ENCODE measurements at places on chromosomes 13 and 19.
A peak's percentile ranks its signal among the peaks of the same experiment; 100 is the strongest.

GRCh38 chr13:92224052-92224821 lies 825.8 kb downstream of the GPC5 start:
- DNase-seq = no peak

- no peak for DNase-seq
Observed at GRCh38 chr13:50682002-50682401, 161.5 kb downstream of the DLEU7 start.

- no peak for DNase-seq
Observed at GRCh38 chr13:44417446-44417845, 43.8 kb downstream of the SERP2 start.

DNA sequence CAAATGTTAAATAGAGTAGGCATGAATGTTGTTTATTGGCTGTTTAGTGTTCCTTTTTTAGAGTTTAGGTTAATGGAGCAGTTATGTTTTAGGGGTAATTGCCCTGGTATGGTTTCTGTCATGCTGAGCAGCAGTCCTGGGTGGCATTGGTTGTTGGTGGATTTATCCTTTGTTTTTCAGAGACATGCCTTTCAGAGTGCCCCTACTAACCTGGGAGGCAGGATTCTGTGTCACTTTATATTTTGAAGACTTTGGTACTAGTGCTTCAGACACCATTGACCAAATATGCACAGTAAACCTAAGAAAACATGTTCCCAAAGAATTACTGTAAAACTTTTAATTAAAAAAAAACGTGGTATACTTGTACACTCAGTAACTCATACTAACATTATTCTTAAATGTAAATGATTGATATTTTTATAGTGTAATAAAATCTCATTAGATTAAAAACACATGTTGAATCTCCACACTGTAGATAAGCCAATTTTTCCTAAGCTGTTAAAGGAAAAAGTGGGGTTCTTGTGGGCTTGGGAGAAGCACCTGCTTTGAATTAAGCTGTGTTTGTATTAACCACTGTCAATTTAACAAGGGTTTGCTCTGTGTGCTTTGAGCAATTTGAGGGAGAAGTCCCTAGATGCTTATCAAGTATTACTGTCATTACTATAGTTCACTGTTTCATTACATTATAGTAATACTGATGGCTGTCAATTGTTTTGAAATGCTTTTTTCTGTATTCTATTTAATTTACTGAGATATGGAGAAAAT lies 133.2 kb downstream of the LMO7 start:
- peak; percentile 44 for DNase-seq

GRCh38 chr19:35727053-35727955 lies 9.5 kb downstream of the KMT2B start:
- DNase-seq = no peak

GRCh38 chr13:98721825-98722510 lies 30.5 kb downstream of the SLC15A1 start:
- no peak for DNase-seq

- no peak for DNase-seq
Observed at GRCh38 chr13:61600360-61601033, 184.8 kb upstream of the PCDH20 start.

GRCh38 chr13:20069956-20070355 lies 90.9 kb downstream of the GJA3 start:
- no peak for DNase-seq

DNA sequence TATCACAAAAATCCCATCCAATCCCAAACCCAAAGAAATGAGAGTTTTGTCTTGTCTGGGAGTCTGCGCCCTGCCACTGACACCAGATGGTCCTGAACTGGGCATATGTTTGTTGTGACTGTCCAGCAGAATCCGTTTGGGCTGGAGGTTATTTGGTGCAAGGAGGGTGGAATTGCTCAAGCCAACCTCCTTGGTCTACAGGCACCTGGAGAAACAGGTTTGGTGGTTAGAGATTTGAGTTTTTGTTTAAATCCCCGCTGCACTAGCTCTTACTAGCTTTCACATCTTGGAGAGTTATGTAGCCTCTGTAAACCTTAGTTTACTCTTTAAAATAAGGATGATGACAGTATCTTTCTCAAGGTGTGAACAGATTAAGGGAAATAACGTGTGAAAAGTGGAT lies 101.7 kb downstream of the SLC7A1 start:
- DNase-seq = no peak

DNA sequence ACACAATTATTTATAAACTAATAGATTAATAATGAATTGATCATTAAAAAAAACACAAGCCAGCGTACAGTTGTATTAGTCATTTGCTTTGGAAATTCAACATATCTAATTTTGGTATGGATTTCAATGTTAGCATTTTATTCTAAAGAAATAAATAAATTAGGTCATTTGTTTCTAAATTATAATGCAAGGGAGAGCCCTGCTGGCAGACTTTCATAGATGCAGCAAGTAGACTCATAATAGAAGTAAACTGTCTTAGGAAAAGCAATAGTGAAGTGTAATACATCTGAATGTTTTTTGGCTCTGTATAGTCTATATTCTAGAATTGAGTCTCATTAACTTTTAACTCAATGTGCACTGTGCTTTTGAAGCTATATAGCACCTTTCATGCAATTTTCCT lies 982.4 kb upstream of the MIR17HG start:
- DNase-seq = no peak

DNA sequence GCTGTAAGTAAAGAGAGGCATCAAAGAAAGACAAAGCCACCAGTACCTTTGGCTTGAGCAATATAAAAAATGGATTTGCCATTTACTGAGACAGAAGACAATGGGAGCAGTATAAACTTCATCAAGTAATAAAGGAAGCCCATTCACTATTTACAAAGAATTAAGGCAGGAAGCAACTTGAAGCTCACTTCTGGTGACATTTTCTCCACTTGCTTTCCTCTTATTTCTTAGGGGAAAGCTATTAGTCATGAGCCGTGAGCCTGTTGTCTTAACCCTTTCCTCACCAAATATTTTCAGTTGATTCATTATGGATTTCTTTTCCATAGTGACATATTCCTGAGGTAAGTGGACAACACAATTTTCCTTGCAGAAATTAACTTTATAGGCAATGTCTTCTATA lies 156.8 kb downstream of the DNAJC3 start:
- no peak for DNase-seq

- no peak for DNase-seq
Observed at GRCh38 chr13:26486550-26486949, 70.9 kb upstream of the WASF3 start.

GRCh38 chr13:41418027-41418426 lies 39.3 kb upstream of the RGCC start:
- no peak for DNase-seq

DNA sequence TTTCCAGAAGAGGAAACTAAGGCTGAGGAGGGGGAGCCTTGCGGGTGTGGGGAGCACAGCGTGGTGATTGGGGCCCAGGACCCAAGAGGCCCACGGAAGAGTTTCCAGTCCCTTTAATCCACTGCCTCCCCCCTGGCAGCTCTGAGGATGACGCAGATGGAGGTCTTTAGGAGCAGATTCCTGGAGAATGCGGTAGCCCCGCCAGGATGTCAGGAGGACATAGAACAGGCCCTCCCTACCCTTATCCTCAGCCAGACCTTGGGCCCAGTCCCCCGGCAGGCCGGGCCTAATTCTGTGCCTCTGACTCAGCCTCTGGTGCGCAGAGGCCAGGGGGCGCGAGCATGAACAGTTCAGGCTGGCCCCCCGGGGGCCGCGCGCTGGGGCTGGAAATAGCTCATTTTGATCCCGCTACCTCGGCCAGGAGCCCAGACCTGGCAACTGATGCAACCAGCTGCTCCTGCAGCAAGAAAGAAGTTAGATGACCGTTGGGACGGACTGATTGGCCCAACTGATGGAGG lies 461 bp upstream of the HSPB6 start:
- peak; percentile 70 for DNase-seq

- DNase-seq = no peak
Observed at GRCh38 chr13:112910016-112910415, 59.0 kb upstream of the MCF2L start.

DNA sequence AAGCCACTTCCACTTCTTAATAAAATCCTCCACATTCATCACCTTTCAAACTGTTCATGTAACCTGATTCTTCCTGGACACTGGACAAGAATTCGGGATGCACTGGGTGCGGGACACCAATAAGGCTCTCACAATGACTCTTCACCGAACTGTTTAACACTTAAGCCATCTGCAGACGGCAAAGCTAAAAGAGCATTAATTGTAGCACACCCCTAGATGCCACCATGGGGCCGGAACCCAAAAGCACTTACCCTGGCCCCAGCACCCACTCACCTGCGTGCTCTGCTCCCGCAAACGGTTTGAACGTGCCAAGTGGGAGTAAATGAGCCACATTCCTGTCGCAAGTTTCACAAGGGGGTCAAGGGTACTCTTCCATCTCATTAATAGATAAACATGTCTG lies 254.3 kb upstream of the PRR20A start:
- DNase-seq = no peak

- DNase-seq = no peak
Observed at GRCh38 chr19:5268801-5269200, 71.8 kb downstream of the PTPRS start.

DNA sequence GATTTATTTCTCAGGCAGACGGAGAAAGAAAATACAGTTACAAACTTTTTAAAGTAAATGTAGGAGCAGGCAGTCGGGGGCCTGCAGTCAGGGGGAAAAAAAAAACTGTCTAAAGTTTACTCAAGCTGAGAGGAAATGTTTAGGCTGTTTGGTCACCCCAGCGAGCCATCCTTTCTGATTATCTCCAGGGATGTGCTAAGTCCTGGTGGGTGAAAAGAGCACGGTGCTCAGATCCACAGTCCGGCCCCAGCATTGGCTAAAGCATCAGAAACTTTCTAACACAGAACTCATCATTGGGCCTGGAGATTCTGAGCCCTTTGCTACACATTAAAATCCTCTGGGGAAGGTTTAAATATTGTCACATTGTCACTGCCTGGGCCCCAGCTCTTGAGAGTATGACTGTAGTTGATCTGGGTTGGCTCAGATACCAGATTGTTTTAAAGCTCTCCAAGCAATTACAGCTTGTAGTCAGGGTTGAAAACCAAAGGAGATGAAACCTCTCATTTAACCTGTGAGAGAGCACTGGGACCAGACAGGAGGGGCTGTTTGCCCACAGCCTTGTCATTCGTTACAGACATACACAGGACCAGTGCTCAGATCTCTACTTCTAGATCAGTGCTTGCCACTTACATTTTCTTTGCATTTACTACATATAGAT lies 131.1 kb upstream of the HTR2A start:
- no peak for DNase-seq

DNA sequence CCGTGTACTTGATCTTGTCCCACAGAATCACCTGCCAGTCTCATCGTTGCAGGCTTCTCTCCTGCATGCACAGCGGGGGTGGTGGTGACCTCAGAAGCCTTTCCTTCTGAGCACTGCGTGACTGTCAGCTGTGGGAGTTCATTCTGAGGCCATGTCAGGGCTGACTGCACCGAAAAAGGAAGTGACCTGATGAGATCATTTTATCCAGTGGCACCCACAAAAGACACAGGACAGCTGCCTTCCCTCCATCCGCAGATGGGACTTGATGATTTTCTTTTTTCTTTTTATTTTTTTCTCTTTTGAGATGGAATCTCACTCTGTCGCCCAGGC lies 89.7 kb downstream of the RAB20 start:
- DNase-seq = no peak

- DNase-seq = no peak
Observed at GRCh38 chr13:105518086-105518485, 1017.4 kb downstream of the EFNB2 start.

DNA sequence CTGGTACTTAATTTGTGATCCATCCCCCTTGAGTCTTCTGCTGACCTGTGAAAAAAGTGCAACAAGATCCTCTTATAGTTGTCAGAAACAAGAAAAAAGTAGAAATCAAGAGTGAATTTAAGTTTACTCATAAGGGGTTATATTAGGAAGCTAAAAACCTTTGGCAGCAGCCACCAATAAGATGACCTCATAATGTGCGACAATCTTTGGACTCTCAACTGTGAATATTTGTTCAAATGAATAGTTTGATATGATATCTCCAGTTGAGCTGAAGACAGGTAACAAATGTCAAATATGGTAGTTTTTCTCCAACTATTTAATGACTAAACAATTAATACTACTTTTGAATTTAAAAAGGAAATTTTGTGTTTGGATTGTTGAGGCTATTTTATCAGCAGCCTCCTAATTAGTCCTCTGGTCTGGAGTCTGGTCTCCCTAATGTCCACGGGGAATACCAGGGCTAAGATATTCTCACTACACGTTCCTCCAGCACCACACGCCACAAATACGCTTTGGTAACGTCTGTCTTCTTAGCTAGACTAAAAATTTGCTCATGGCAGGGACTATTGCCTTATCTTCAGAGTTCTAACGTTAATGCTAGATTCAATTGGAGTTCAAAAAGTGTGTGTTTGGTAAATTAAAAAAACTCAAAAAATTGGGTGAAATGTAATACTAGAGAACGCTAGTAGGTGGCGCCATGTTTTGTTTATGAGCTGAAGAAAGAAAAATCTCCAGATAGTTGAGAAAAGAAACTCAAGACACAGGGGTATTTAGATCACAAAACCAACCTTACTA lies 51.0 kb upstream of the PDX1 start:
- no peak for DNase-seq

DNA sequence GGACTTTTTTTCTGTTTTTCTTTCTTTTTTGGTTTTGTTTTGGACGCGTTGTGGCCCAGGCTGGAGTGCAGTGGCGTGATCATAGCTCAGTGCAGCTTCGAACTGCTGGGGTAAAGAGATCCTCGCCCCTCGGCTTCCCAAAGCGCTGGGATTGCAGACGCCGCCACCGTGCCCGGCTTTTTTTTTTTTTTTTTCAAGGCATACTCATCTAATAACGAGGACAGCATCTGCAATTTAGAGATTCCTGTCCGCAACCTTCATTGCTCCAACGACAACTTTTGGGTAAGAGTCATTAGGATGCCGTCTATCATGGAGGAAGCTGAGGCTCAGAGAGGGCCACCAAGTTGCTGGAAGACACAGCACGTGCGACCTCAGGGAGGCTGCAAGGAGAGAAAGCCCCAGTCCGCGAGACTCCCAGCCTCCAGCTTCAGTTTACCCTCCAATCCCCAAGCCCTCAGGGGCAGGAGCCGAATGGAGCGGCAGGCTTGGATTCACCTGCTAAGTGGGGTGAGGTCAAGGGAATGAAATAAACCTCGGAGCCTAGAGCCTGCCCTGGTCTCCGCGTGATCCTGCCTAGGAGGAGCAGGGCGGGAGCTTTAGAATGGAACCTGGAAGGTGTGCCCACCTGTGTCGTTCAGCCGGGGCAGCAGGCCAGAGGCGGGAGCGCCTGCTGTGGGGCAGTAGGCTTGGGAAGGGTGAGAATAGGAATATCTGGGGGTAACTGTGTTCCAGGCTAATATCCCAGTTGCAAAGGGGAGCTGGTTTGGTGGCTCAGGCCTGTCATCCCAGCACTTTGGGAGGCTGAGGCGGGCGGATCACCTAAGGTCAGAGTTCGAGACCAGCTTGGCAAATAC lies 676 bp upstream of the POLRMT start:
- no peak for DNase-seq

DNA sequence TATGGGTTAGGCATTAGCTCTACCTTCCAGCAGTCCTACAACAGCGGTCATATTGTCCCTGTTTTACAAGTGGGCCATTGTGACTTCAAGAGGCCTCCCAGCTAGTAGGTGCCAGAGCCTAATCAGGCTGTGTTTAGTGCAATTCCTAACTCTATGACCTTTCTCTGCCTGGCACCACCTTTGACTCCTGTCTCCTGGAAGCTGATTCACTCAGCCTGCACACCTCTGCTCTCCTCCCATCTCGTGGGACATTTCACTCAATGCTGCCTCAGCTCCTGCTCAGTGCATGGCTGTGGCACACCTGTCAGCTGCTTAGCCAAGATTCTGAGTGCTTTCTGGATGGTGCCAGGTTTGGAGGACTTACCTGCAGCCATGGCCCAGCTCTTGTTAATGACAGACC lies 9.5 kb upstream of the GJB6 start:
- DNase-seq = no peak
